ENCODE measurements at places on chromosomes 16 and 17.

- no peak for DNase-seq
Measured at GRCh38 chr16:70684146-70685060, 1.4 kb downstream of the MTSS2 start.

GRCh38 chr17:58402679-58403078 lies 14.7 kb downstream of the RNF43 start:
- DNase-seq: no peak

DNA sequence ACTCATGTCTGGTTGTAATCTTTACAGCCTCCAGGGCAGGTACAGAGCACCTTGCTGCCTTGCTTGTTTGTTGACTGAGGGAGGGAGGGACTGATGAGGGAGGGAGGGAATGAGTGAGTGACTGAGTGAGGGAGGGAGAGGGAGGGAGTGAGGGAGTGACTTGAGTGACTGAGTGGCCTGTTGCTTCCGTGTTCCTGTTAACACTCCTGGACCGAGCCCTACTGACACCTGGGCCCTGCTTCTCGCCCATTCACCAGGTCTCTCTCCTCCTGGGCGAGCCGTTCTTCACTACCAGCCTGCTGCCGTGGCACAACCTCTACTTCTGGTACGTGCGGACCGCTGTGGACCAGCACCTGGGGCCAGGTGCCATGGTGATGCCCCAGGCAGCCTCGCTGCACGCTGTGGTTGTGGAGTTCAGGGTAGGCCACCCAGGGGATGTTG lies 41.2 kb downstream of the PRMT7 start:
- no peak for DNase-seq

DNA sequence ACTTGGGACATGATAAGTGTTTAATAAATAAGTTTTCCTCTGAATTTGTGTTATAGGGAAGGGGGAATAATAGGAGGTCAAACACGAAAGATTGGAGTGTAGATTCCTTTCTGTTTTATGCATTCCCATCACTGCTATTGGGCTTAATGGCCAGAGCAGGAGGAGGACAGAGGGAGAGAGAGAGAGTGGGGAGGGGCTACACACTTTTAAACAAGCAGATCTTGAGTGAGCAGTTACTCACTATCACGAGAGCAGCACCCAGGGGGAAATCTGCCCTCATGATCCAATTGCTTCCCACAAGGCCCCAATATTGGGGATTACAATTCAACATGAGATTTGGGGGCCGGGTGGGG lies 505.0 kb downstream of the GRIN2A start:
- no peak for DNase-seq

DNA sequence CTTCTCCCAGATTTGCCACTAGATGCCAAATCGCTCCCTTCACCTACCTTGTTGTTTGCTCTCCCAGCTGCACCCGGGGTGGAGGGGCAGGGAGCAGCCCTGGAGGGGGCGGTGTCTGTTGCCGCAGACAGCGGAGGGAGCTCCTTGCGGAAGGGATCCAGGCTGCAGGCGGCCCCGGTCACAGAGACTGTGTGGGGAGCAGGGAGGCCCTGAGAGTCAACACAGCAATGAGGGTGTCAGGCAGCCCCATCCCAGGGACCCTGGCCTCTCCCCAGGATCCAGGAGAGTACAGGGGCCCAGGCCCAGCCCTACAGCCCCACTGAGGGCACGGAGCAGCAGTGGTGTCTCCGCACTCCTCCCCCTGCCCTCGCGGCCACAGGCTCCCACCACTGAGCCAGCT lies 50.5 kb upstream of the CHMP6 start:
- DNase-seq: no peak

- no peak for DNase-seq
Measured at GRCh38 chr17:50514936-50515702, 6.9 kb downstream of the MYCBPAP start.

GRCh38 chr16:71671165-71671564 lies 45.2 kb downstream of the MARVELD3 start:
- DNase-seq: no peak

DNA sequence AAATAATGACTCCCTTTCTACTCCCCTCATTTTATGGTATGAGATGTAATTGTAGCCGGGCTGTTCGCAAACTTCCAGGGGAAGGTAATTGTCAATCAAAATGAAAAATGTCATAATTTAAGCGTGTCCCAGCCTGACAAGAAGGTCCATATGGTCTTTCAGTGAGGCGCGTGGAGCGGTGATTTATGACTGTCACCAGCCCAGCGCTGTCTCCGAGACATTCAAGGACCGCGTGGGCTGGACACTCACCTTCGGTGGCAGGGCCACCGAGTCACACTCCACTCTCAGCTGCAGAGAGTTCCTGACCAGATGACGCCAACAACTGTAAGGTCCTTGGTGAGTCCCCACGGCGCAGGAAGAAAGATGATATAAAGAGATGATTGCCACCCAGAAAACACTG lies 157.7 kb upstream of the TNRC6C start:
- DNase-seq: no peak

- DNase-seq: no peak
Measured at GRCh38 chr17:39667945-39668924, at the start of gene PNMT. Gene PNMT (plus strand): TSS chr17:39668453. CDS start chr17:39668476, 23 bp downstream.

GRCh38 chr16:58082381-58082780 lies 46.8 kb downstream of the CFAP20 start:
- DNase-seq: no peak

- no peak for DNase-seq
Measured at GRCh38 chr17:4261452-4261851, 2.3 kb downstream of the ANKFY1 start.

DNA sequence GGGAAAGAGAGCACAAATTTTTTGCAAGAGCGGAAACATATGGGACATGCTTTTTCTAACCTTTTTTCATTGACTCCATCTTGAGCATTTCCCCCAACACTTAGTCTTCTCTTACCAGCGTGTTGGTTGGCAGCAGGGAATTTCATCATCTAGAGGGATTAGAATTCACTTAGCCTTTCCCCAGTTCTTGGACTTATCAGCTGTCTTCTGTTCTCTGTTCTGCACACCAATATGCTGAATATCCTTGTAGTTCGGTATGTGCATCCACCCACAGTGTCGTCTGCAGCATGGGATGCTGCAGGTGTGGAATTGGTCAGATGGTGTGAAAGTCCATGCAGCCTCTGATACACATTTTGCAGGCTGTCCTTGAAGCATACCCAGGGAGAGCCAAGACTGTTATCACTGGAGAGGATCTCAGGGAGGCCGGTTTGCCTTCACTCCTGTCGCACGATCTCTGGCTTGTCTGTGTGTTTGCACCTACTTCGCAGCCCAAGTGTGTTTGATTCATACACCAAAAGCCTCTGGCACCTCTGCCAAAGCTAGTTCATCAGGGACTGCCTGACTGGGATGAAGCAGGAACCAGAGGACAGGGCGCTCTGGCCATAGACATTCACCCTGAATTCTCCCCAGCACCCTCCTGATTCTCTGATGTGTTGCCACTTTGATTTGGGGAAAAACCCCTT lies 93.3 kb downstream of the SOCS1 start:
- DNase-seq: no peak

DNA sequence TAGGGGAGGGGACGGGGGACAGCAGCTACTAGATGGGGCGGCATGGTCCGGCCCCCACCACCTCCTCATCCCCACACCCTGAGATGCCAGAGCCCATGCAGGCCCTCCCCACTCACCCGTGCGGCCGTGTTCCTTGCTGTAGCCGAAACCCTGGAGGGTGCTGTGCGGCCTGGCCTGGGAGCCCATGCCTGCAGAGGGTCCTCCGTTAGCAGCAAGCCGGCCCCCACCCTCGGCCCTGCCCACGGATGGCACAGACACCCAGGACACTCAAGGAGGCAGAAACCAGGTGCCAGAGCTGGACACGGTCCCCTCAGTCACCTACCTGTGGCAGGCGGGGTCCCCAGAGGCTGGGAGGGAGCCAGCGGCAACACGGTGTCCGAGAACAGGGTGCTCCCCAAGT lies 5.5 kb downstream of the TEPSIN start:
- DNase-seq: no peak

- DNase-seq: no peak
Measured at GRCh38 chr16:5461574-5461973, 364.0 kb upstream of the EEF2KMT start.

GRCh38 chr16:59993101-59993500 lies 1259.0 kb upstream of the GOT2 start:
- no peak for DNase-seq

DNA sequence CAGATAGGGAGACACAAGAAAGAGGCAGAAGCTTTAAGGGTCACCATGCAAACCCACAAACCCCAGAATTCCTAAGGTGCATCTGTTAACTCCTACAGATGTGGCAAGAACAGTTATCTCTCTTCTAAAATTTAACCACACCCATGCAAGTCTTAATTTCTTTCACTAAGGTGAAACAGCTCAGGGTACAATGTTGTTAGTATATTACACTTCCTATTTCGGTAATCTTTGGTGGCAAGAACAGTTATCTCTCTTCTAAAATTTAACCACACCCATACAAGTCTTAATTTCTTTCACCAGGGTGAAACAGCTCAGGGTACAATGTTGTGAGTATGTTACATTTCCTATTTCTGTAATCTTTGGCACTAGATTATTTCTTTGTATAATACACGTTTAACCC lies 6.6 kb downstream of the CCL23 start:
- no peak for DNase-seq

- no peak for DNase-seq
Measured at GRCh38 chr17:66340720-66341119, 38.3 kb downstream of the PRKCA start.

- no peak for DNase-seq
Measured at GRCh38 chr16:69544088-69544487, 21.7 kb upstream of the NFAT5 start.

DNA sequence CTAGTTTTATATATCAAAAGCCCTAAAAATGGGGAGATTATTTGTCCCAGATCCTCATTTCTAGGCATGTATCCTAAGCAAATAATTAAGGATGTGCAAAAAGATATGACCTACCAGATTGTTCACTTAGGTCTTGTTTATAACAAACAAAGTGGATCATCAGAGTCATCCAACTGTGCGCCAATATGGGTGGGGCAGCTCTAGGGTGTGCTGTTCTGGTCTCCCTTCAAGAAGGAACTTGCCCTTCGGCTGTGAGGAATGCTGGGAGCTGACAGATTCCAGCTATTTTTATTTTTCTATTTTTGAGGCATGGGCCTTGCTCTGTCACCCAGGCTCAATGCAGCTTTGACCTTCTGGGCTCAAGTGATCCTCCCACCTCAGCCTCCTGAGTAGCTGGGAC lies 13.8 kb downstream of the CHP2 start:
- DNase-seq: no peak

DNA sequence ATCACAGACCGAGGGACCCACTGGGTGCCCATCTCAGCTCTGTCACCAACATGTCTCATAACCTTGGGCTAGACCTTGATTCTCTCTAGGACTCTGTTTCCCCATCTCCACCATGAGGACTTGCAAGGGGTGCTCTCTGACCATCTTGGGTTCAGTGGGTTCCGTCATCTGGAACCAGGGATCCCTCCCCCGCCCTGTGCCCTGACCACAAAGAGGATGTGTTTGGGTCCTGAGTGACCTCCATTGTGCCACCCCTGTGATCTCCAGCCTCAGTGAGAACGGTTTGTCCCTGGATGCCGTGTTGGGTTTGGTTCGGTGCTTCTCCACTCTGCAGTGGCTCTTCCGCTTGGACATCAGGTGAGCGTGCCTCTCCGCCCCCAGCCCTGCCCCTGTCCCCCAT lies 49.1 kb upstream of the CPNE2 start:
- DNase-seq: no peak
